ENCODE measurements at places on chromosomes 3 and 15.

GRCh38 chr3:47794544-47794943 lies 8.4 kb upstream of the DHX30 start:
- no peak for DNase-seq

DNA sequence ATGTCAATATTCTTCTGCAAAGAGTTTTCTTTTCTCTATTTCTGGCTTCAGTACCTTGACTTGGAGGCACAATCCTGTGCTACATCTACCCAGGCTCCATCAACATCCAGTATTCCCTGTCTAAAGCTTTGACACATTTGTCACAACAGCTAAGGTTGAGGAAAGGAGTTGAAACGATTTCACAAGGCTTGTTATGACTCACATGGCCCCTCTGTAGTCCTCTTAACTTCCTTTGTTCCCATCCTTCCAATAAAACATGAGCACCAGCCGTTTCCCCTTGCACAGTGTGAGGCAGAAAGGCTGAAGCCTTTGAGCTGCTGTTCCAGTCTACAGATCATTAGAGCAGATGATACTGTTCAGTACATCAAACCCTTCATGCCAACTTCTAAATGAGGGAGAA lies 163.0 kb upstream of the TMCO5A start:
- DNase-seq = no peak

DNA sequence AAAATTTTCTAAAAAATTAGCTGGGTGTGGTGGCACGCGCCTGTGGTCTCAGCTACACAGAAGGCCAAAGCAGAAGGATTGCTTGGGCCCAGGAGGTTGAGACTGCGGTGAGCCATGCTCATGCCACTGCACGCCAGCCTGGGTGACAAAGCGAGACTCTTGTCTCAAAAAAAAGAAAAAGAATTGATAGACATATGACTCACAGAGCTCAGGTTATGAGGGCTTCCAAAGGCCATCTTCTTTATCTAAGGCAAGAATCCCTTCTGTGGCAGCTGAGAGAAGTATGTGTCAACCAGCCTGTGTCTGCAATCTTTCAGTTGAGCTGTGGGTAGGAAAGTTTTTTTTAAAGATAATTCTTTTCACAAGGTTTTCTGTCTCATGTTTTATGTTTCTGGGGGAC lies 53.9 kb downstream of the MRPS25 start:
- DNase-seq = no peak

DNA sequence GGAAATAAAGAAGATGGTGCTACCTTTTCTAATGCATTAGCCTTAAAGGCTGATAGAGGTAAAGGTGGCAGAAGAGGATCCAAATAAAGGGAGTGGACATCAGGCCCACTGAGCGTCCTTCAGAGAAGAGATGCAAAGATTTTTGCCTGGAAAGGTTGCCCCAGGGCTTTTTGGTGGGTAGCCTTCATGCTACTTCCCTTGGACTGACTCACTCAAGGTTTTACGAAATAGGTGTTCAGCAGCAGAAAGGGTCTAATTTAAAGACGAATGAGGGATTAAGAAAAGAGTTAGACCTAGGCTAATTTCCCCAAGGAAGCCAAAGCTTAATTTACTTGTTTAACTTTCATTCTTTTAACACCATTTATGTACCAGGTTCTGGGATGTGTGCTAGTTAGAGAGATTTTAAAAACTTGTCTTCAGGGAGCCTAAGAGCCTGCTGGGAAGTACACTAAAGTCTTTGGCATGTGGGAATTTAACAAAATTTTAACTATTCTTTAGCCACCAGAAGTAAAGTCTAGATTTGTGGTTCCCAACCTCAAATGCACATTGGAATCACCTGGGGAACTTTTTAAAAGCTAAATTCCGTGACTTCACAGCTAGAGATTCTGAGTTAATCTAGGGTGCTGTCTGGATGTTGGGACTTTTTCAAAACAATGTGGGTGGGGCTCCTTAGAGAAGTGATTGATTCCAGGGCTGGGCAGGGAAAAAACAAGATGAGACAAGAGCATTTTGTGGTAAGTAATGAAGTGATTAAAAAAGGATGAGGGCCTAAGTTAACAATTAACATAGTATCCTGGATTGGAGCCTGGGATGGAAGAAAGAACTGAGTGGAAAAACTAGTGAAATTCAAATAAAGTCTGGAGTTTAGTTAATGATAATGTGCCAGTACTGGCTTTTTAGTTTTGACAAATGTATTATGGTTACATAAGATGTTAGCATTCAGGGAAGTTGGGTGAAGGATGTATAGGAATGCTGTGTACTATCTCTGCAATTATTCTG lies 3.4 kb downstream of the IL20RB start:
- DNase-seq = no peak

GRCh38 chr3:127899766-127900165 lies 15.3 kb upstream of the KBTBD12 start:
- DNase-seq = no peak

DNA sequence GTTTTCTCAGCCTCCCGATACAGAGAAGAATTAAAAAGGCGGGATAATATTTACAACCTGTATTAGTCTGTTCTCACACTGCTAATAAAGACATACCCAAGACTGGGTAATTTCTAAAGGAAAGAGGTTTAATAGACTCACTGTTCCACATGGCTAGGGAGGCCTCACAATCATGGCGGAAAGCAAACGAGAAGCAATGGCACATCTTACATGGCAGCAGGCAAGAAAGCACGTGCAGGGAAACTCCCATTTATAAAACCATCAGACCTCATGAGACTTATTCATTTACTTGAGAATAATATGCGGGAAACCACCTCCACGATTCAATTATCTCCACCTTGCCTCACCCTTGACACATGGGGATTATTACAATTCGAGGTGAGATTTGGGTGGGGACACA lies 27.5 kb upstream of the RPL39L start:
- no peak for DNase-seq

DNA sequence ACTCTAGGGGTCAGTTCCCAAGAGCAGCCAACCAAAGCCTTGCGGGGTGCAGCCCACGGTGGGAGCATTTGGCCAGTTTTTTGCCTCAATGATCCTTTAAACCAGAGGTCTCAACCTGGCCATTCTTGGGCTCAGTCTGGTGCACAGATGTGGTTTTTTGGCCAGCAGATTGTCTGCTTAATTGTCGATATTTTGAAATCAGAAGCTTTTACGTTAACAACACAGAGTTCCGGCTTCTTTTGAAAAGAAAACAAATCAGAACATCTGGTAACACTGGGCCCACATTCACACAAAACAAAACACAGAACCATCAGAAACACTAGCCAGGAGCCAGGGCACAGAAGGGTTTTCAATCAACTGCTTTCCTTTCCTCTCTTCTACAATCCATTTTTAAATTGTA lies 127.7 kb downstream of the XXYLT1 start:
- no peak for DNase-seq

- no peak for DNase-seq
These were observed 17.5 kb downstream of the LSG1 start for GRCh38 chr3:194654443-194654842.

DNA sequence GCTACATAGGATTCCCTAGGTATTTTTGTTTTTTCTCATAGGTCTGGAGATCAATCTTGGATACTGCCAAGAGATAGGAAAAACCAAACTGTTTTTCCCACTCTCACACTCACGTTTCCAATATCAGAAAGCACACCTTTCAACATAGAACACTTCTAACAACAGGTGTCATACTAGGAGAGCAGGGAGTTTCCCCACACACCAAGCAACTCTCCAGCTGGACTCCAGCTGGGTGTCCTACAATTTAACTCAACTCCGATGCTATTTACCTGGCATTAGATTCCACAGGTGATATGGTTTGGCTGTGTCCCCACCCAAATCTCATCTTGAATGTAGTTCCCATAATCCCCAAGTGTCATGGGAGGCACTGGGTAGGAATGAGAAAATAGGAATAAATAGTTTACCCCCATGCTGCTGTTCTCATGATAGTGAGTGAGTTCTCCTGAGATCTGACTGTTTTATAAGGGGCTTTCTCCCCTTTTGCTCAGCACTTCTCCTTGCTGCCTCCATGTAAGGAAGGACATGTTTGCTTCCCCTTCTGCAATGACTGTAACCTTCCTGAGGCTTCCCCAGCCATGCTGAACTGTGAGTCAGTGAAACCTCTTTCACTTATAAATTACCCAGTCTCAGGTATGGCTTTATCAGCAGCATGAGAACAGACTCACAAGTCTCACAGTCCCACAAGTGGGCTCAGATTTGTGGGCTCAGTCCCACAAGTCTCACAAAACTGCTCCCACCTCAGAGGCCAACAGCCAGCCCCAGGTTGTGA lies 354.5 kb upstream of the THBS1 start:
- DNase-seq = no peak

- DNase-seq = no peak
These were observed 11.5 kb upstream of the LMCD1 start for GRCh38 chr3:8490079-8490552.

DNA sequence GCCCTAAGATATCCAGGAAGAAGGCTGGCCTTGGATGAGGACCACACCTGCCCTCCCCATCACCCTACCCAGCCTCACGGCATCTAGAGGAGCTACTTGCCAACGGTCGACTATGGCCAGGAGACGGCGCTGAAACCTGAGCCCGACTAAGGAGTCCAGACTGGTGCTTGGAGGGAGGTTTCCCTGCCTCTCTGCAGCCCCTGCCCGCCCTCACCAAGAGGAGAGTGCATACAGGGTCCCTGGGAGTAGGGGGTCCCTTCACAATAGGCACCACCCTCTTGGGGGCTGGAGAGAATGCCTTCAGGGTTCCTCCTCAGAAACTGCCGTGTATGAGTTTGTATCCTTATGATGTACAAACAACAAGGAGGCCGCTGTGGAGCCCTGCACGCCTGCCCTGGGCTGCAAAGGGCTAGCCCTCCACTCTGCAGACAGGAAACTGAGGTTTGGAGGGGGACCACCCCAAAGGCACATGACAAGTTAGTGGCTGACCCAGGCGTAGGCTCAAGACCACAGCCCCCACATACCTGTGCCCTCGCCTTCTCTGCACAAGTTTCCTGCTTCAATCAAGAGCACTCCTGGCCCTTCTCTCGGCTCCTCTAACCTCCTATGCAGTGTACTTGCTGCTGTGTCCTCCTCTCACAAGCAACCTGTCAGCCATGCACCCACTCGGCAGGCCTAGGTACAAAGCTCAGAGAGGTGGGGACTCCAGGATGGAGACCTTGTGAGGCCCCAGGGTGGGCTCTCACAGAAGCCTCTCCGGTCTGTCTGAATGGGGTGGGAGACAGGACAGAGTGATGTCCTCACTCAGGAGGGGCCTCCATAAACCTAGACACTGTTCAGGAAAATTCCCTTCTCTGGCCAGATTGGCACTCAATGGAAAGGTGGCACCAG lies 7.4 kb downstream of the KLF15 start:
- no peak for DNase-seq

- no peak for DNase-seq
These were observed 47.8 kb upstream of the CHST2 start for GRCh38 chr3:143071776-143072175.

- DNase-seq = no peak
These were observed 34.0 kb downstream of the PLEKHO2 start for GRCh38 chr15:64875641-64876223.

DNA sequence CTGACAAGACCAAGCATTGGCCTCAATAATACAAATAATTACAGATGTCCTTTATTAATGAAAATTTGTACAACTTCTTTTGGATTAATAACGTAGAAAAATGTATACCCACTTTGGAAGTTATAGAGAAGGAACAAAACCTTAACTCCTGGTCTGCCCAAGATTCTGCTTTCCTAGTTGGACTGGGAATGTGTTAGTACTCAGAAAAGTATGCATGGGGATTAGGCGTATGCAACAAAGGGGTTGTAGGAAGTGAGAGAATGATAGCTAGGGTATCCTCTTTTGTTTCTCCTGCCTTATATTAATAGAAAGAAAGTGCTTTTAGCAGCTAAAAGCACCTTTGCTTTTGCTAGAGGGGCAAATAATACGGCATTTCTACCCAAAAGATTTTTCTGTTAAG lies 116.2 kb upstream of the LRRFIP2 start:
- DNase-seq = no peak

GRCh38 chr3:139534992-139535879 lies 4.3 kb downstream of the RBP1 start:
- DNase-seq = no peak

Measured in cortex of kidney (tissue), 1 donor.